ENCODE measurements at places on chromosomes 4 and X.

DNA sequence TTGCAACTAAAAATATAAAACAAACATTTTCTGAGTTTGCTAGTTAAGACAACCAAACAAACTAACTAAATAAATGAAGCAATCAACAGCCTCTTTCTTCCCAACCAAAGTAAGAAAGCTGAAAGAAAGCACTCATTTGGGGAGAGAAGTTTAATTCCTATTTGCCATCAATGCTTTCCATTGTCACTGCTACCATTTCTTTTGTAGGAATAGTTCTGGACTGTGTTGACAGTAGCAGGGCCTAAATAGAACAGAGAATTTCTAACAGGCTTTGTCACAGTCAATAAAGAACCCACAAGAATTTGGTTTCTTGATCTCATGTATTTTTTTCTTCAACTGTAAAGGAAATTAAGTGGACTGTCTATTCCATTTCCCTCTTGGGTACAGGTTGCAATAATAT, 1886.4 kb upstream of the TENM3 start:
- DNase-seq: no peak

GRCh38 chr4:40986375-40986774, 228.0 kb downstream of the APBB2 start:
- no peak for DNase-seq

GRCh38 chrX:39519566-39520301, 578.0 kb downstream of the BCOR start:
- DNase-seq: no peak

DNA sequence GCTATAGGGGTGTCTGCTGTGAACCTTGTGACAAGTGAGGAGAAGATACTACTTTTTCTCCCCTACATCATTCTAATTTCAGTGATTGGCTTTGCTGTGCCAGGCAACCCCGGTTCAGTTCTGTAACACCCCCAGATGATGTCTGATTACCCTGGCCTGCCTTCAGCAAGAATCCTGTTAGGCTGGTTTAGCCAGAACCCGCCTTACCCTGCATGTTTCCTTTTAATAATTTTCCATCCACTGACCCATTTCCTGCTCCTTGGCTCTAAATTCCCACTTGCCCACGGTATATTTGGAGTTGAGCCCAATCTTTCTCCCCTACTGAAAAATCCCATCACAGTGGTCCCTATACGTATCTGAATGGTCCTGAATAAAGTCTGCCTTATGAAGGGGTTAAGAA, 46.5 kb upstream of the HPSE start:
- DNase-seq: no peak
